AG08395 (cell line): ENCODE measurements at places on chromosomes 11 and 22.

GRCh38 chr11:2529636-2530035, 84.8 kb downstream of the KCNQ1 start:
- DNase-seq, result no peak

DNA sequence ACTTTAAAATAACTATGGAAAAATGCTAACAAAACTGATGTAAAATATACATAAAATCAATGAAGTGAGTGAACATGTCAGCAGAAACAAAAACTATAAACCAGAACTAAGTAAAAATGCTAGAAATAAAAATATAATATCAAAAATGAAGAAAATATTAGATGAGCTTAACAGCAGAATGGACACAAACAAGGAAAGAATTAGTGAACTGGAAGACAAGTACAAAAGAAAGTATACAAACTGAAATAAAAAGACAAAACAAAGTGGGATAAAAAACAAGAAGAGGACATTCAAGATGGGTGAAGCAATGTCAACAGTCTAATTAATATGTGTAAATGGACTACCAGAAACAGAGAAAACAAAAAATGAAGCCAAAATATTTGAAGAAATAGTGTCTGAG, 339.2 kb downstream of the NXPE2 start:
- no peak for DNase-seq

GRCh38 chr11:100550298-100550697, 136.8 kb upstream of the ARHGAP42 start:
- DNase-seq, result no peak

DNA sequence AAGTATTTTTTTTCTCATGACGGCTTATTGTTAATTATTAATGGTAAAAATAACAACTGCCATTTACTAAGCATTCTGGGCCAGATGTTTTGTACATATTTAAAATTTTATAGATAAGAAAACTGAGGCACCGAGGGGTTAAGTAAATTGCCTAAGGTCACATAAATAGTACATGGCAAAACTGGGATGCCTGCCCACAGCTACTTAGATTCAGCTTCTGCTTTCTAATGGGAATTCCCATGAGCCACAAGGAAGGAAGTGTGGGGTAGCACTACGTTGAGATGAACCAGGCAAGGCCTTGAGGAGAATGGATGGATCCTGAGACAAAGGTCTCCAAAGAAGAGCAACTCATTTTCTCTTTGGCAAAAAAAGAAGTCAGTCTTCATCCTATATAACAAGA, 11.9 kb upstream of the PHF21A start:
- DNase-seq, result no peak

GRCh38 chr22:38861927-38862326, 10.1 kb downstream of the CBX6 start:
- no peak for DNase-seq
